Suprapubic skin (tissue), 4 donors: ENCODE measurements at places on chromosomes 2 and 18. TPM values are rescaled to one million over a fixed set of nuclear protein-coding genes. Genes with fewer than 3 reads are reported as not detected.

Gene KCNS3
- 34.8 TPM for total RNA-seq

Gene POTEJ
- total RNA-seq, result not detected

Gene RESP18
- total RNA-seq, result not detected

DNA sequence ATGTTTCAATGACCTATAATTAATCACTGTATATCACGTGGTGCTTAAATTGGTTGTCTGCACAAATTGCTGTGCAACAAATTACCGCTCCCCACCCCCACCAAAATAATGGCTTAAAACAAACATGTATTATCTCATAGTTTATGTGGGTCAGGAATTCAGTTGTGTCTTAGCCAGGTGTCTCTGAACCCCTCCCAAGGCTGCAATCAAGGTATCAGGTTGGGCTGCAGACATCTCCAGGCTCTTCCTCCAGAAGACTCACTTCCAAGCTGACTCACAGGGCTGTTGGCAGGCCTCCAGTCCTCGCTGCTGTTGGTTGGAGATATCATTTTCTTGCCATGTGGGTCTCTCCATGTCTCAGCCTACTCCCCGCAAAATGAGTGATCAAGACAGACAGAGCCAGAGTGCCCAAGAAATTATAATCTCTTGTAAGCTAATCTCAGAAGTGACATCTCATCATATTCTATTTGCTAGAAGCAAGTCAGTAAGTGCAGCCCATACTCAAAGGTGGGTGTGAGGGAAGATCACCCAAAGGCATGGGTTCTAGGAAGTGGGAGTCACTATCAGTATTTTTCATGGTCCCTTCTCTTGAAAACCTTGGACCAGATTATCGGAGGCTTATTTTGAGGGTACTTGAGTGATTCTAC lies 38.4 kb downstream of the SPC25 start:
- no peak for DNase-seq

DNA sequence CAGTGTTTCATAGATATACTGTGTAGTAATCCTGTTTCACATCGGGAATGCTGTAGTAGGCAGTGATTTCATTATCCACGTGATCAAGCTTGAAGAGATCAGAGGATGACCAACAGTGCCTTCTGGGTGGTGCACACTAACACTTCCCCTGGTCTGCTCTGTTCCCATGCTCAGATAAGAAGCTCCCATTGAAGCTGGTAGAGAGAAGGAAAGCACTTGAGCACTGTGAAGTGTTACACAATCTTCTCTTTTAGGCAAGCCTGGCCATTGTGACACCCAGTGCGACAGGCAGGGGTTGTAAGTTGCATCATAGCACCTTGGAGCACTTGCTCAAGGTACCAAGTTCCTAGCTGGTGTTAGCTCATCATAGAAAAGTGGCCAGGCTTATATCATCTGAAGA lies 30.6 kb upstream of the GPD2 start:
- no peak for DNase-seq

GRCh38 chr2:164621764-164622105 lies 453 bp upstream of the GRB14 start:
- DNase-seq, result no peak

DNA sequence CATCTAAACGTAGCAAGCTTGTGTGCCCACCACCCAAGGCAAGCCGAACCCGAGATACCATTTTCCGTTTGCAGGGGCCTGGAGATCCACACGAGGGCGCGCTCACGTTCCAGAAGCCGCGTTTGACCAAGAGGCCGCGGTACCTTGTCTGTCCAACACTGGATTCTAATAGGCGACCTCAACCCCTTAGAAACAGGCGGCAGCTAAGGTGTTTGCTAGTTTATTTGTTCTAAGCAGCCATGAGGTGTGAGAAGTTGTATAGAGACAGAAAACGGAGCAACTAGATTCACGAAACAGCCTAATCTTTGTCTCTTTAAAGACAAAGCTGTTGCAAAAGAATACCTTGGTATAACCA lies 4.2 kb downstream of the HOXD11 start:
- DNase-seq, result no peak

DNA sequence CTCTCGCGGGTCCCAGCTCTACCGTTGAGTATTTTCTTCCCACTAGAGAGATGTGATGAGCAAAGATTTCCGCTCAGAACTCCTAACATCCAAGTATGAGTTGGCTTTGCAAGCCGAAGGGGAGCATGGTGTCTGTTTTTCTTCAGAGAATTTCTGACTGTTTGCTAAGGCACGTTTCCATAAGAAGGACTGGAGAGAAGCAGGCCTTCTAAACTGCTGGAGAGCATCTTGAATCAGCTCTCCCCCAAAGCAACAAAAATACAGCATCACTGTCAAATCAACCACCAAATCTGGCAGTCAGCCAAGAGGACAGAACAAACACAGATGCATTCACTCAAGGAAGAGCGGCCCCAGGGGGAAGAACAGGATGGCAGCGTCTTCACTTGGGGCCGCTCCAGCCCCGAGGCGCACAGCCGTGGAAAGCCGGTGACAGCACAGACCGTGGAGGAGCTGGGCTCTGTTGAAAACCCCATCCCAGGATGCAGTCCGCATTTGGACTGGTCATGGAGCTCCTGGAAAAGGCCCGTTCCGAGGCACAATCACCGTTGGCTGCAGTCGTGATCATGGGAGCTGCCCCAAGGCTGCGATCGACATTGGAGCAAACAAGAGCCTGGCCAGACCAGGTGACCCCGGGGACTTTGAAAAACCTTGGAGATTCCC lies 101.4 kb downstream of the NFATC1 start:
- peak; percentile 71 for DNase-seq

GRCh38 chr2:171411214-171411613 lies 22.6 kb downstream of the METTL8 start:
- DNase-seq, result no peak
